ENCODE measurements at places on chromosomes 12 and 14.

DNA sequence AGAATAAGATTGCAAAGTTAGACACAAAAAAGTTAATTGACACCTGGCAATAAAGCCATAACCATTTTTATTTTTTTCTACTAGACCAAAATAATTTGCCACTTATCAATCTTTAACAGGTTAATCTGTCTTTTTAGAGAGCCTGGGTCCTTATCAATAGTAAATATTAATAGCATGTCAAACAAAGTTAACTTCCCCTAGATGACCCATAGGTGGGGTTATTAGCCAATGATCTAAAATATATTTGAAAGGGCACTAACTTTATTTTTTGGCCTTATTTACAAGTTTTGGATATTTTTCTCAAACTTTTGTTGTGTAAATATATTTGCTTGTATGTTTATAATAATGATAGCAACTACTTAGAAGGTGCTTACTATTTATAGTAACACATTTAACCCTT, 3.9 kb downstream of the ANKRD33 start:
- DNase-seq: no peak

GRCh38 chr12:123908884-123909725, 63.5 kb downstream of the CCDC92 start:
- no peak for DNase-seq

- no peak for DNase-seq
Observed at GRCh38 chr12:83128540-83128939, 441.8 kb downstream of the TMTC2 start.

DNA sequence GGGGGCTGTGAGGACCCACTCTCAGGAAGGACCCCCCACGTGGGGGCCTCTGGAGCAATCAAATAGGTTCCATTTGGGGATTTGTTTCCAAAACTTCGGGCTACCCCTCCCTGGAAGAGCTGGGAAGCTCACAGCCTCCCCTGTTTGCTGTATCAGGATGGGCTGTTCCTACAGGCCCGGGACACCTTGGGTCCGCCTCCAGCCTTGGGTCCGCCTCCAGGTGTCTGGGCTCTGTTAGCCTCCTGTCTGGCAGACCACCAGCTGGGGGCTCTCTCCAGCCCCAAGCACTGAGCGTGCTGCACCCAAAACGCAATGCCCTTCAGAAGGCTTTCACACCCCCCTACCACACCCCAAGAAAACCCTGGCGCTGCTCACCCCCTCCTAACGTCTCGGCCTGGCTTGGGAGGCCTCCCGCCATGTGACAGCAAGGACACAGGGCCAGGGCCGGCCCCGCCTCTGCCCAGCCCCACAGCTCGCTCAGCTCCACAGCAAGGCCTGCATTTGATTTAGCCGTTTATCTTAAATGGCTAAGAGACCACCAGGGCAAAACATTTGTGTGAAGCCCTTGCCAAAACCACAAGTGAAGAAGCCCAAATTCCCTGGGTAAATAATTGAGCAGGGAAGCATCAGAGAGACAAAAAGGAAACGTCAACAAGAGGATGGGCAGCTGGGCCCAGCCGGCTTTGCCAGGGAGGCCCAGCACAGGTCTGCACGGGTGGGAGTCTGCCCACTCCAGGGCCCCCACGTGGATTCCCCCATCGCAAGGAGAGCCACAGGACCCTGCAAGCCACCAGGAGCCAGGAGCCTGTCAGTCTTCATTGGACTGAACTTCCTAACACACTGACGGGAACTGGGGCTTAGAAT, 39.9 kb downstream of the BCL11B start:
- DNase-seq: no peak

- DNase-seq: peak; percentile 10
Observed at GRCh38 chr14:89040080-89040459, 215.6 kb downstream of the TTC8 start.

GRCh38 chr12:29750131-29750927, 33.4 kb downstream of the TMTC1 start:
- no peak for DNase-seq
